WERI-Rb-1 (cell line): ENCODE measurements at places on chromosomes 1 and 21.

GRCh38 chr1:201702936-201703335 is 126.0 kb upstream of the IPO9 start:
- DNase-seq, result peak; percentile 99

DNA sequence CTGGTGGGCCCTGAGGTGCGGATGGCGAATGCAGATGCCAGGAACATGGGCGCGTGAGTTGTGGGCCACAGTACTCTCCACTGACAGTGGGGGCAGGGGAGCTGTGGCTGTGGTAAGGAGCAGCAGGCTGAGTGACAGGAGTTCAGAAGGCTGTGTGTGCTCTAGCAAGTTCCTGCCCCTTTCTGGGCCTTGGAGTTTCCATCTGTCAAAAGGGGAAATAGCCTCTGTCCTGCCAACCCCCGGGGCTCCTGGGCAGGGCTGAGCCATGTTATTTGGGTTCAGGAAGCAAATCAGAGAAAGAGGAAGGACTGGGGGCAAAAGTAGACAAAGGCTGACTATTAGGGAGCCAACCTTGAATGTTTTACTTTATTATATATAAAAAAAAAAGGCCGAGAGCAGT is 19.5 kb upstream of the MFN2 start:
- DNase-seq, result no peak

DNA sequence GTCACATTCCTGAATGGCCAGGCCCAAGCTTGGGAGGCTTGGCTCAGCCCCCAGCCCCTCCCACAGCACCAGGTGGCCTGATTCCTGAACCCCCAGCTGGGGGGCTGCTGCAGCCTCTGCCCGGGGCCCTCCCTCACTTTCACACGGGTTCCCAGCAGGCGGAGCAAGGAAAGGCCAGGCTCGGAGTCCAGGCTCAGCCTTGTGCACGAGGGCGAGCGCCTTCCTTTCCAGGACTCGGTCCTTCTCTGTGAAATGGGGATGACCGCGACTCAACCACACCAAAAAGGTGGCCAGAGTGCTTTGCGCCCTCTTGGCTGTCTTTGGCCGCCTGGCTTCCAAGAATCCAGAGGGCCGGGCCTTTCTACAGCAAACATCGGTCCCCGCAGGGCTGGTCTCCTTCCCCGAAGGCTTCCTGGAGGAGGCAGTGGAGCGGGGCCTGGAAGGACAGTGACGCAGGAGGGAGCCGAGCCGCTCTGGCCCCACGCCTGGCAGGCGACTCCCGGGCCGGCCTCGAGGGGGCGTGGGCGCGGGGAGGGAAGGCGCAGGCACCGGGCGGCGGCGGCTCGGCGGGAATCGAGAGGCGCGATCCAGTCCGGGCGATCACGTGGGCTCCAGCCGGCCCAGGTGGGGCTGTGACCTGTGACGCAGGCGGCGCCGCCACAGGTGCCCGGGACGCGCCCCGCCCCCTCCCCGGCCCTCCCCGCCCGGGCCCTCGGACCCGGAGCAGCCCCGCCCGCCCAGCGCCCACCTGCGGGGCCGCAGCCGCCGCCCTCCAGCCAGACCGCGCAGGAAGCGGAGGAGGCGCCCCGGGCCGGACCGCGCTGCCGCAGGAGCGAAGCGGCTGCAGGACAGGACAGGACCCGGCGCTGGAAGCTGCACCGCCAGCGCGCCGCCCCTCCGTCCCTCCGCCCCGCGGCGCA is at the start of gene ARHGEF16:
Gene ARHGEF16 (plus strand): TSS at position 775 of the 920 bp plus-strand sequence. CDS start 8,420 bp downstream, outside the sequence.
- DNase-seq, result peak; percentile 88

- no peak for DNase-seq
Measured at GRCh38 chr1:112267929-112268328, 128.1 kb upstream of the CTTNBP2NL start.

- no peak for DNase-seq
Measured at GRCh38 chr21:25636727-25637126, 2.3 kb upstream of the JAM2 start.

- no peak for DNase-seq
Measured at GRCh38 chr21:41373763-41374162, 11.9 kb downstream of the MX2 start.

DNA sequence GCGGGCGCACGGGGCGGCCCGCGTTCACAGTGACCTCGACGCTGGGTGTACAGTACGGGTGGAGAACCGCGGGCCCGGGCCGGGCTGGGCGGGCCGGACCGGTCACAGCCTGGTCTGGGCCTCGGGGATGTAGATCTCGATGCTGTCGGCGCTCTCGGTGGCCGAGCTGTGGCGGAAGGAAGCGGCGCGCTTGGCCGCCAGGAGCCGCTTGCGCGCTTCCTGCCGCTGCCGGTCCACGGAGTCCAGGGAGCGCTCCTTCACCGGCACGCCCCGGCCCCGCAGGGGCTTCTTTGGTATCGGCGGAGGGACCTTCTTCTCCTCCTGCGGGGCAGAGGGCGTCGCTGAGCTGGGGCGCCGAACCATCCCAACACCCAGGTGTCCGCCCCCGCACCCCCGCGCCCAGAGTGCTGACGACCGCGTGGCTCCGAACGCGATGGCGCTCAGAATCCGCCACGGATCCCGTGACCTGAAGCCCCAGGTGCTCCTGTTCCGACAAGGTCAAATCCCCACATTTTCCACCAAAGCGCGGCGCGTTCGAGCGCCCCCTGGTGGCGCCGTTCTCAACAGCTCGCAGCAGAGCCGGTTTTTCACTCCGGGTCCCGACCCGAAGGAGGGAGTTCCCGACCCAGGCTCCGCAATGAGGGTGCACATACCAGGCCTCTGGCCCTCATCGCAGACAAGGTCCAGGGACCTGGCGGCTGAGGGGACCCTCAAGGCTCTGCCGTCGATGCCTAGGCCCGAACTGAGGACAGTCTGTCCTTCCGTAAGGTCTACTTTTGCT is 6.6 kb upstream of the SMIM12 start:
- DNase-seq, result peak; percentile 49

DNA sequence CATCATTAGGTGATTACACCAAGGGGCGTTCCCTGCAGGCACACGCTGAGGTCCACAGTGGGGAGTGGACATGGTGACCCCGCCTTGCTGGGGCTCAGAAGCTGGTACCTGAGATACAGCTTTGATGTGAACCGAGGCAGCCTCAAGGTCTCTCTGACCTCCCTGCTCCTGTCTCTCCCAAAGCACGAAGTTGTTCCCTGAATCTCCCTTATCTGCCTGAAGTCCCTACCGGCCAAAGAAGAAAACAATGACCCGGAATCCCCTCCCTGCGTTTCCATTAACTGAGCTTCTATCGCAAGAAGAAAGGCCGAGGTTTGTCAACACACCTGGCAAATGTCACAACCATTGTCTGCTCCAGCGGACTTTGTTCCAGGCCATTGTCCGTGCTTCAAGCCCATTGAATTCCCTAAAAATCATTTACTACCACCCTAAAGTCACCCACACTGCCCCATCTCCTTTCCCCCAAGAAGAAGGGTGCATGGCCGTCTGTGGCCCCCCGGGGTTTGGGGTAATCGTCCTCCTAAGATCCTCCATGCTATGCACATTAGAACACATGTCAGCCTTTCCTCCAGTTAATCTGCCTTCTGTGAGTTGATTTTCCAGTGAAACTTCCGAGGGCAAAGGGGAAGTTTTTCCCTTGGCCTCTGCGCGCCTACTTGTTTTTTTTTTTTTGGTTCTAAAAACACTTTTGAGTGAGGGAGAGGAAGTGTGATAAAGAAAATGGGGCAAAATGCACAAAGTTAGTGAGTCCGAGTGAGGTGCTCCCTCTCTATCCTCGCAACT is 48.1 kb upstream of the COL18A1 start:
- no peak for DNase-seq

DNA sequence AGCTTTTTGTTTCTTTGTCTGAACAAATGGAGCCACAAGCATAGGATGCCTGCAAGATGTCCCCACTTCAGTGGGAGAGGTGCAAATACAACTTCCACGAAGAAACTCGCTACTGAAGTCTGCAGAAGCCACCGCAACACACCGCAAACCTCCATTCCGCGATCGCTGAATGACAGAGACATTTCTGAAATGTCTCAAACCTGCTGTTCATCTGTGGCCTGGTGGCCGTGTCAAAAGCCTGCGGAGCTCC is 1.0 kb downstream of the TP53BP2 start:
- peak; percentile 10 for DNase-seq

GRCh38 chr1:87170157-87170556 is 158.5 kb upstream of the LMO4 start:
- no peak for DNase-seq

- no peak for DNase-seq
Measured at GRCh38 chr1:8875216-8875861, 3.1 kb downstream of the ENO1 start.

DNA sequence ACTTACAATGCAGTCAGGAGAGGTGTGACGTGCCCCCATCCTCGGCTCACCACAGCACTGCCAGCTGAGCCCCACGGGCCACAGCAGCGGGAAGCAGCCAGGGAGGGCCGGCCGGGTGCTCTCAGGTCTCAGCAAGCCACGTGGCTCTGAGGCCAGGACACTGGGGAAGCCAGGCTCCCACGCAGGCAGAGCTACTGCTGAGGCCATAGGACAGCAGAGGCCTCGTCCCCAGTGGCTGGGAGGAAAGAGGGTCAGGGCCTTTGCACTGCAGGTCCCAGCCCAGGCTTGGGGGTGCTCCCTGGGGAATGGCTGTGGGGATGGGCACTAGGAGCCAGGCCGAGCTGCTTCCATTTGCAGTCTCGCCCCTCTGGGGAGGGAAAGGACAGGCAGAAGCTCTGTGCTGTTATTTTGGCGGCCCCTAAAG is 5.8 kb downstream of the LRRC47 start:
- no peak for DNase-seq

DNA sequence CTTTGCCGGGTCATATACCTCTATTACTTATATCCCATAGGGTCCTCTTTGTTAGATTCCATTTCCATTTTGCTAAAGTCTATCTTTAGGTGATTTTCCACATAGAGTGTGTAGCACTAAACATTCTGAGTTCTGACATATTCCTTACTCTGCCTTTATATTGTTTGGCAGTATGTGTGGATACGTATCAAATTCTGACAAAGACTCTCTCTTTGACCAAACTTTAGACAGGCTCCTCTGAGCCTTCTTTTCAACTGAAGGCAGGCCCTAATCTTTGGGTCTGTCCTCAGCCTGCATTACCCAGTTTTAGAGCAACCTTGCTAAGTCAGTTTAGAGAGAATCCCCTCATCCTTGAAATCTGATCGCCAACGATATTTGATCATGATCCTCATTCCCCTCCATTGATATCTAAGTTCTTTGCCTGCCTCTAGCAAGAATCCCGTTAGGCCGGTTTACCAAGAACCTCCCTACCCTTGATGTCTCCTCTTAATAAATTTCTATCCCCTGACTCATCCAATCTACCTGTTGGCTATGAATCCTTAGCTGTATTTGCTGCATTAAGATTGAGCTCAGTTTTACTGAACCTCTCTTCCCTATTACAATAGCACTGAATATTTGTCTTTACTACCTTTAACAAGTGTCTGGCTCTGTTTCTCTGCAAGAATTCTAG is 10.4 kb upstream of the PPT1 start:
- DNase-seq, result no peak

DNA sequence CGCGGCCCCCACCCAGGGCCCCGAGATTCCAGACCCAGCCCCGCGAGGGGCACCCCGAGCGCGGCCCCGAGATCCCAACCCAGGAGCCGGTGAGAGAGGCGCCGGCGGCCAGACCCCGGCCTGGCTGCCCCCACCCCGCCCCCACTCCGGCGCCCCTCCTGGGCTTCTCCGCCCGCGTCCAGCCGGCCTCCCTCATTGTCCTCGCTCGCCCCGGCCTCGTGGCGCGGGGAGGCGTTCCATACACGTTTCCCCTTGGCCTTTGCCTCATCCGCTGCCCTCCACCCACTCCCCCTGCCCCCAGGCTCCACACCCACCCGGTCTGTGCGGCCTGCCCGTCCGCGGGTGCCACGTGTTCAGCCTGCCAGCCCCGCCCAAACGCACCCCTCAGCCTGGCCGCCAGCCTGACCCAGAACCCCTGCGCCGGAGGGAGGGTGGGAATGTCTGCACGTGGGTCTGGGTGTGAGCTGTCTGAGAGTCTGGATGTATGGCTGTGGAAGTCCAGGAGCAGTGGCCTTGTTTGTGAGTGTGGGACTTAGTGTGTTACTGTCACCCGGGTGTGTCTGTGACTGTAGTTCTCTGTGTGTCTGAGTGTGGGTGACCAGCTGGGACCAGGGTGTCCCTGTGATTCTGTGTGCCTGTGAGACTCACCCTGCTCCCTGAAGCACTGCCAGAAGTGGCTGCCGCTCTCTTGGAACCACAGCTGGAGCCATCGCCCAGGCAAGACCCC is 681 bp downstream of the B4GALT2 start:
- peak; percentile 59 for DNase-seq

DNA sequence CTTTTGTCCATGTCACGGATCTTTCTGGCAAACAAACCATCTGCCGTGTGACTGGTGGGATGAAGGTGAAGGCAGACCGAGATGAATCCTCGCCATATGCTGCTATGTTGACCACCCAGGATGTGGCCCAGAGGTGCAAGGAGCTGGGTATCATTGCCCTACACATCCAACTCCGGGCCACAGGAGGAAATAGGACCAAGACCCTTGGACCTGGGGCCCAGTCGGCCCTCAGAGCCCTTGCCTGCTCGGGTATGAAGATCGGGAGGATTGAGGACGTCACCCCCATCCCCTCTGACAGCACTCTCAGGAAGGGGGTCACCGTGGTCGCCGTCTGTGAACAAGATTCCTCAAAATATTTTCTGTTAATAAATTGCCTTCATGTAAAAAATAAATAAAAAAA is 35.9 kb upstream of the NBL1 start:
- DNase-seq, result no peak

- DNase-seq, result no peak
Measured at GRCh38 chr1:209383907-209384709, 199.4 kb upstream of the CAMK1G start.

- DNase-seq, result peak; percentile 38
Measured at GRCh38 chr1:243748706-243749283, 101.2 kb downstream of the AKT3 start.

DNA sequence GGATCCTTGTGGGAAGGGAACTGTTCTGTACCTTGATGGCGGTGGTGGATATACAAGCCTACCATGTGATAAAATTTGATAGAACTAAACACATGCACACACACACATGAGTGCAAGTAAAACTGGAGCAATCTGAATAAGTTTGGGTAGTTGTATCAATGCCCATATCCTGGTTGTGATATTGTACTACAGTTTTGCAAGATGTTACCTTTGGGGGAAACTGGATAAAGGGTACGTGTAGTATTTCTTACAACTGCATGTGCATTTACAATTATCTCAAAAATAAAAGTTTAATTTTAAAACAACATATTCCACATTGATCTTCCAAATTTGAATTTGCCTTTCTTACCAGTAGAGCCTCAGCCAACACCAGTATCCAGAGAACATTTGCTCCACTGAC is 99.6 kb downstream of the DTL start:
- no peak for DNase-seq

GRCh38 chr1:196462086-196462485 is 146.2 kb downstream of the KCNT2 start:
- no peak for DNase-seq

DNA sequence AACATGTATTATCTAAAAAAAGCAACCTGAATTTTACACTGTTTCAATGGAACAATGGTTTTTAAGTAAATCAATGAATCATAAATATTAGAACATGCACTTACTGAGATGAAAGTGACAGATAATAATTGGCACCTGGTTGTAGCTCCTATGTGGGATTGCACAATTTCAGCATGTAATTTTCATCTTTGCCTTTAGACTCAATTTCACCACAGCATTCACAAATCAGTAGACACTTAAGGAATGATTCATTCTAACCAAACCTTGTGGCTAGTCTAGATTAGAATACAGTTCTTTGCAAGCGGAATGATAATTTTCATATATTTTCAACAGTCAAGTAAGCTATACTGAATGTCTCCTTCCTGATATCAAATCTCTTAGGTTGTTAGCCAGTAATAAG is 853.4 kb downstream of the KCNT2 start:
- DNase-seq, result no peak
